ENCODE measurements at places on chromosomes 2 and 18. TPM values are rescaled to one million over a fixed set of nuclear protein-coding genes. Genes with fewer than 3 reads are reported as not detected.

Gene AQP12B
- not detected for polyA plus RNA-seq

Gene MAP3K19
- polyA plus RNA-seq = not detected

Gene NIF3L1
- polyA plus RNA-seq = 47.3 TPM

GRCh38 chr2:34547340-34547739 is 948.2 kb upstream of the FAM98A start:
- no peak for DNase-seq

DNA sequence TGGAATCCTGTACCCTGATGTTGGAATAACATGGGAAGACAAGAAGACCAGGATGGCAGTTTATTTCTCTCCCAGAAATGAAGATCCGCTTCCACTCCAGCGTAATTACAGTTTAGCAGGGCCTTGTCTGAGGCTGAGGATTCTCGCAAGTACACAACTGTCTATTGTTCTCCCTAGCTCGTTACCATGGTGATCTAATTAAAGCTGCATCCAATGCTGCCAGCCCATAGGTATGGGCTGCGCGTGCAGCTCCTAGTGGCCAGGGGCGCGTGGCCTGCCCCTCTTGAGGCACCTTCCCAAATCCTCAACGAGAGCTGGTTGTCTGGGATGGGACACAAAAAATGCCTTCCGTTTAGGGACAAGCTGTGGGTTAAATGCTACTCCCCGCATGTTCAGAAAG is 344.9 kb downstream of the CYRIA start:
- no peak for DNase-seq

Gene ABCG8
- not detected for polyA plus RNA-seq

Gene TYMS
- 169 TPM for polyA plus RNA-seq

DNA sequence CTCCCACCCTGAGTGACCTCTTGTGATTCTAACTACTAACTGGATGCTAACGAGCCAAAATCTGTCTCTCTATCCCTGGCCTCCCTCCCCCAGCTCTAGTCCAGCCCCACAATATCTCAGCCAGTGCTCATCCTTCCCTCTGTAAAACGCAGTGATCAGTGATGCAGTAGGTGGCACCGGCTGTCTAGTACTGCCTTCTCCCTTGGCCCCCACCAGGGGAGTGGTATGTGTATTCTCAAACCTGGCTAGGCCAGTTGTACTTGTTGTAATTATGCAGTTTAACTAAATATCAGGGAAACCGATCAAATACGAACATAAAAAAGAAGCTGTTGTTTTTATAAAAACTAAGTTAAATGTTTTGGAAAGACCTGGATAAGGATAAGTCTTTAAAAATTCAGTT is 113.2 kb upstream of the ALPP start:
- no peak for DNase-seq

DNA sequence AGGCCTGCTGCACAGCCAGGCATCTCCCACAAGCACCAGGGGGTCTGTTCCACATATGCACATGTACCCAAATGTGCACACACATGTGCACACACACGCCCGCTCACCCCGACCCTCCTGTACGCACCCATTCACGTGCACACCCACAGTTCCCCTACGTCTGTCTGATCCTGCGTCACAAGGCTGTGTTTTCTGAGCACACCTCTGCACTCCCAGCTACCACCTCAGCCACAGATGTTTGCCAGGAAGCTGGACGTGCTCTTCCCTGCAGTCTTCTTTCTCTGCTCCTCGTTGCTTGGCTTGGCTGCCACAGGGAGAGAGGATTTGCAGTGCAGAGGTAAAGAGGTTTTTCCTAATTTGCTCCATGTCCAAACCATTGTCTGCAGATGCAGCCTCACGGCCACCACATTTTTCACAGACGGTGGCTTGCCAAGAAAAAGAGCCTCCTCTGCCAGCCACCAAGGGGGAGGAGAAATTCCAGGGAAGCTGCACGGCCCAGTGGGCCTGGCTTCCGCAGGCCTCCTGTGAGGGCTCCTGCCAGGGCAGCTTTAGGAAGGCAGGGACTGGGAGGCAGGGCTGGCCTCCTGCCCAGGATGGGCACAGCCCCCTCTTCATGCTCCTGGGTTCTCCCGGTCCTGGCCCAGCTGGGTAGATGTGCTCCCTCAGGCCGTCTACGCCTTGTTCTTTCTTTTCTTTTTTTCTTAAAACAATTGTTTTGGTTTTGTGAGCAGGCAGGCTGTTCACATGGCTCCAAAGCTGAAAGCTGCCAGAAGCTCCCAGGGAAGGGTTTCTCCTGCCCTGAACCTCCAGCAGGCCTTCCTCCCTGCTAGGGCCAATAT is 29.3 kb upstream of the HS6ST1 start:
- DNase-seq = no peak

Gene CD302
- polyA plus RNA-seq = 2.9 TPM

Gene PLCL1
- polyA plus RNA-seq = not detected

Gene ZNF532
- polyA plus RNA-seq = 26.8 TPM

DNA sequence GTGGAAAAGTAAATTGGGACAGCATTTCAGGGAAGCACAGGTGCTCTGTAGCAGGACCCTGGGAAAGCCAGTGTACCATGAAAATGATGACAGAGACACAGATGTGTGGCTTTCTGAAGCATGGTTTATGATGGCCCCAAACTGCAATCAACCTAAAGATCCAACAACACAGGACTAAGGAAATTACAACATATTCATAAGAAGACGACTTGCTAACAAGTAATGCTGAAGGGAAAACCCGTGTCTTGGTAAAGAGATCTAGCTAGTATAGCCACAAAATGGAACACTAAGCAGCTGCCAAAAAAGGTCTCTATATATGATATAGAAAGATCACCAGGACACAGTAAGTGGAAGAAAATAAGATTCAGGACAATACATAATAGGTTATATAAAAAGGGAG is 53.2 kb downstream of the UXS1 start:
- no peak for DNase-seq

GRCh38 chr2:141570474-141571131 is 560.2 kb downstream of the LRP1B start:
- DNase-seq = no peak

DNA sequence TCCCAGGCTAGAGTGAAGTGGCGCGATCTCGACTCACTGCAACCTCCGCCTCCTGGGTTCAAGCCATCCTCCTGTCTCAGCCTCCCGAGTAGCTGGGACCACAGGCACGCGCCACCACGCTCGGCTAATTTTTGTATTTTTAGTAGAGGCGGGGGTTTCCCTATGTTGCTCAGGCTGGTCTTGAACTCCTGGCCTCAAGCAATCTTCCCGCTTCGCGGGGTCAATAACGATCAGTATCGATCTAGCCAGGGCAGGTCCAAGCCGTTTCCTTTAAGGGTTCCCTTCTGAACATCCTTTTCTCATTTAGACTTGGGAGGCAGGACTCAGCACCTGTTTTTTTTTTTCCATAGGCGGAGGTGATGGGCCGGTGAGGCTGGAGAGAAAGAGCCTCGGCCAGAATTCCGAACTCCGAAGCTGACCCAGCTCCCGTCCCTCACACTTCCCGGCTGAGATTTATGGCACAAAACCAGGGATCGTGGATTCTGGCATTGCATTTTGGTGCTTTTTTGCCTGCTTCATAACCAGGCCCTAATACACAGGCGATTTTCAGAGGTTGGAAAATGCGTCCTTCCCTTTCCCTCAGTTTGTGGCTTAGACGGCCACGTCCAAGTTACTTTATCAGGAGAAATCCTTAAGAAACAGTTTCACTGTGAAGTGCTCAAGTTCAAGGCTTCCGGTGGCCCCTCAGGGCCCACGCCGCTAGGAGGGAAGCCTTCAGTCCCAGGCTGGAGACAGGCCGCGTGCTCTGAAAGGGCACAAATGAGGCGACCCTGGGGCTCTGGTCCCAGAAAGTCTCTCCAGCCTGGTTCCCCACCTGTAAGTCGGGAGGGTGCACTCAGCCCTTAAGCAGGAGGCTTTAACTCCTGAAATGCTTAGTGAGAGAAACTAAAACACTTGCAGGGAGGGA is 998 bp upstream of the SLC66A3 start:
- DNase-seq = no peak

DNA sequence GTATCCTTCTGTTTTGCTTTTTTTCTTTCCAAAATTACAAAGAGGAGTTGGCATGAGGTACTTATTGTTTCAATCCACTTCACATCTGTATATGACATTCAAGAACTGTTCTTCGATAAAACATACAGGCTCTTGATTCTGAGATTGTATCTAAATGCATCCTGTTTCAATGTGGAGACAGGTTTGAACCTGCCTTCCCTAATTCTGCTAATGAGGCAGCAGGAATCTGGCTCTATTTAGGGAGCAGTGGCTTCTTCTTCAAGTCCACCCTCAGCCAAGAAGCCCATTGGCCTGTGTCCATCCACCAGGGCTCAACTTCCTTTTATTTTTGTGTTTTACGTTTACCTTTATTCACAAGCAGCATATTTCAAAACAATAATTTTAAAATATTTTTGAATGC is 84.8 kb upstream of the PIK3C3 start:
- no peak for DNase-seq

DNA sequence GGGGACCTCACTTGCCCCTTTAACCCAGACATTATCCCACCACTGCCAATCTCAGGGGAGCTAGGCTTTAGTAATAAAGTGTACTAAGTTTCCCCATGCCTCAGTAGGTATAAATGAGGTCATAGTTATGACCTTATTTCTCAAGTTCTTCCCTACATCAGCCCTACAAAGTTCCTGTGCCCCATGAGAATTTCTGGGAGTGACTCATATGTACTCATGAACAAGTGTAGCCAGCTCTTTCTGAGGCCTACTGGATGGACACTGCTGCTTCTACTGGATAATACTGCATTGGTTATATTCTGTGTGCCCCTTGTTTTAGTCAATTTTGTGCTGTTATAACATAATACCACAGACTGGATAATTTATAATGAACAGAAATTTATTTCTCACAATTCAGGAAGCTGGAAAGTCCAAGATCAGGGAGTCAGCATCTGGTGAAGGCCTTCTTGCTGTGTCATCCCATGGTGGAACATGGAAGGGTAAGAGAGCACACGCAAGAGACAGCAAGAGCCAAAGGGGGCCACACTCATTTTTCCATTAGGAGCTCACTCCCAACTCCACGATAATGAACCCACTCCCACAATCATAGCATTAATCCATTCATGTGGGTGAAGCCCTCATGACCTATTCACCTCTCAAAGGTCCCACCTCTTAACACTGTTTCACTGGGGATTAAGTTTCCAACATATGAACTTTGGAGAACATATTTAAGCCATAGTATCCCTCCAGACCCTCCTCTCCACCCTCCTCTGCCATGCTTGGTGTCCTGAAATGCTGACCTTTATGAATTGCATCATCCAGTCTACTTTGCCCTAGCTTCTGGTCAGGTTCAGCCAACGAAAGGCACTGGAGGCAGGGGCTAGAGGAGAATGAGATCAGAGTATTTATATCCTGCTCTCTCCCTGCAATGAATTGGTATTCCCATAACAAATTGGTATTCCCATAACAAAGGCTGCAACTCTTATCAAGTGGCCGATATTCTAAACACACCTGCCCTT is 25.4 kb upstream of the ST3GAL5 start:
- DNase-seq = no peak

- no peak for DNase-seq
Measured at GRCh38 chr2:168034616-168035015, 212.8 kb downstream of the STK39 start.

Data from A549 (cell line).